Activated B cell treated with CpG ODN at 0.5 μM for 24 hours (primary cell): ENCODE measurements at places on chromosomes 2 and 18. TPM values are rescaled to one million over a fixed set of nuclear protein-coding genes. Genes with fewer than 3 reads are reported as not detected.

The GPR35 gene
- 1.6 TPM in 2 replicates for total RNA-seq

The WDPCP gene
- 10.0 and 12.9 TPM in 2 replicates for total RNA-seq

GRCh38 chr2:184371641-184372040 lies 226.7 kb upstream of the ZNF804A start:
- H3K36me3 ChIP-seq, result no peaks in the 10 kb centered on the region
- no peak for DNase-seq
- H3K27ac ChIP-seq, result peak overlapping the region; percentile 71
- peaks cover 14% of the 10 kb centered on the region for H3K4me1 ChIP-seq
- no peak overlapping the region for H3K4me3 ChIP-seq

DNA sequence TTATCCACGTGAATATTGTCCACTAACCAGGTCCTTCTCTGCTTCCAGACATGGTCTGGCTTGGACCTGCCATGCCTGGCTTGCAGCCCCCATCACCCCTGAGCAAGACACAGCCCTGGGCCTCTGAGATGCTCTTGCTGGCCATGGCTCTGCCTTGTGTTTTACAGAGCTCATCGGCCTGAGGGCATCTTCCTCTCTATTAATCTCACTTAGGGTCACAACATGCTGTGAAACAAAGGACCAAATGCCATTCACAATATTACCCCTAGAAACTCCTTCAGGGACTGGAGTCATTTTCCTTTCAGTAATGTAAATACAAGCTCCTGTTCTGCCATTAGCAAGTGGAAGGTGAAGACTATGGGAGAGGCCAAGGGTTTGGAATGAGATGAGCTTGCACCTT lies 6.8 kb upstream of the TPO start:
- H3K4me1 ChIP-seq, result peaks cover 6% of the 10 kb centered on the region
- H3K36me3 ChIP-seq, result no peaks in the 10 kb centered on the region
- DNase-seq, result no peak
- H3K27ac ChIP-seq, result no peak overlapping the region

DNA sequence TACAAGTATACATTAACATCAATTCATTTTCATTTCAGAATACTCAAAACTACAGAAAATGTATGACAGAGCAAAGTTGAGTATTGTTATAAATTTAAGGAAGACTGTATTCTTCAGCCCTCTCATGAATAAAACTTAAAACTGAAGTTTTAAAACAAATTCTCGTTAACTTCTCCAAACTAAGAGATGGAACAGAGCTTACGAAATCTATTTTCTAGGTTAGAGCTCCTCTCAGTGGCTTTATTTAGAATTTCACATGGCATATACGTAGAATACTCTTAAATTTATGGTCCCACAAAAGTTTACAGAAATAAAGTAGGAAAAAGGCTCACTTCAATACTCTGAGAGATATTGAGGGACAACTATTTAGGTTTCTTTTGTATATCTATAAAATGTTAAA lies 612.1 kb downstream of the KCNJ3 start:
- no peak overlapping the region for H3K4me3 ChIP-seq
- H3K27me3 ChIP-seq, result no peaks in the 10 kb centered on the region
- H3K36me3 ChIP-seq, result no peaks in the 10 kb centered on the region
- H3K4me1 ChIP-seq, result no peaks in the 10 kb centered on the region
- no peak for DNase-seq

DNA sequence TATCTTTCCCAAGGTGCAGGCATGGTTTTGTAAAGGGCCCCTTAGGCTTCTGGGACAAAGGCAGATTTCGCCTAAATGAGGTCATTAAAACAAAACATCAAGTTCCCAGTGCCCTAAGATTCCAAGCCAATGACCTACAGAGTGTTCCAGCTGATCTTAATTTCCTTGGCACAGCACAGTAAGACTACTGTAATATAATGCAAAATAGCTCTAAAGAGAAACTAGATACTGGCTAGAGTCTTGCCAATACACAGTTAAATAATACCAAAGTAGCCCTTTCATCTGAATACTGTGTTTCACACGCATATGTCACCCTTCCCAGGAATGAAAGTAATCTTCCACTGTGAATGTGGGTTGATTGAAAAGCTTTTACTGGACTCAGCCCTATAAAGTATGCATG lies 14.7 kb downstream of the GRB14 start:
- no peak overlapping the region for H3K4me3 ChIP-seq
- H3K36me3 ChIP-seq, result no peaks in the 10 kb centered on the region
- DNase-seq, result no peak
- peaks cover 9% of the 10 kb centered on the region for H3K27me3 ChIP-seq
- H3K27ac ChIP-seq, result no peak overlapping the region
- no peaks in the 10 kb centered on the region for H3K4me1 ChIP-seq

DNA sequence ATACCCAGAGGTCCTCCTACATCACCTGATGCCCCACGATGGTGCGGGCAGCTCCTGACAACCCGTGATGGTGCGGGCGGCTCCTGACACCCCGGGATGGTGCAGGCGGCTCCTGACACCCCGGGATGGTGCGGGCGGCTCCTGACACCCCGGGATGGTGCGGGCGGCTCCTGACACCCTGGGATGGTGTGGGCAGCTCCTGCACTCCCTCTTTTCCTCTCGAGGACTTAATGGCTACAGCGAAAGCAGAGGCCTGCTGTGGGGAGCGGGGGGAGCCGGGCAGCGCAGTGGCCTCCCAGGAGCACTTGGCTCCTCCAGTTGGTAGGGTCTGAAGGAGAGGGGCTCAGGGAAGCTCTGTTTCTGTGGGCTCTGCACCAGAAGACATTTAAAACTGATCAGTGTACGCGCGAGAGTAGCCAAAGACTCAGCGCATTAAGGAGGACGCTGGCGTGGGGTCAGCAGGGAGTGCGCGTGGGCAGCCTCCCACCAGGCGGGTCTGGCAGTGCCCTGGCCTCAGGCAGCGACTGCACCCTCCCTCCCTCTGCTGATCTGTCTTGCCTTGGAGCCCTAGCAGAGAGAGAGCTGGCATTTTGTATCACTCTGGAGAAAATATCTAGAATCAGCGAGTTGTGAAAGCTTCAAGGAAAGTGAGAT lies 464.5 kb upstream of the MYT1L start:
- no peaks in the 10 kb centered on the region for H3K4me1 ChIP-seq
- no peaks in the 10 kb centered on the region for H3K36me3 ChIP-seq
- no peak overlapping the region for H3K27ac ChIP-seq
- no peak for DNase-seq
- no peak overlapping the region for H3K4me3 ChIP-seq

The FSIP2 gene
- total RNA-seq, result 0.07 and 0.24 TPM in 2 replicates
